ENCODE measurements at places on chromosomes 16 and 17. TPM values are rescaled to one million over a fixed set of nuclear protein-coding genes. Genes with fewer than 3 reads are reported as not detected.

DNA sequence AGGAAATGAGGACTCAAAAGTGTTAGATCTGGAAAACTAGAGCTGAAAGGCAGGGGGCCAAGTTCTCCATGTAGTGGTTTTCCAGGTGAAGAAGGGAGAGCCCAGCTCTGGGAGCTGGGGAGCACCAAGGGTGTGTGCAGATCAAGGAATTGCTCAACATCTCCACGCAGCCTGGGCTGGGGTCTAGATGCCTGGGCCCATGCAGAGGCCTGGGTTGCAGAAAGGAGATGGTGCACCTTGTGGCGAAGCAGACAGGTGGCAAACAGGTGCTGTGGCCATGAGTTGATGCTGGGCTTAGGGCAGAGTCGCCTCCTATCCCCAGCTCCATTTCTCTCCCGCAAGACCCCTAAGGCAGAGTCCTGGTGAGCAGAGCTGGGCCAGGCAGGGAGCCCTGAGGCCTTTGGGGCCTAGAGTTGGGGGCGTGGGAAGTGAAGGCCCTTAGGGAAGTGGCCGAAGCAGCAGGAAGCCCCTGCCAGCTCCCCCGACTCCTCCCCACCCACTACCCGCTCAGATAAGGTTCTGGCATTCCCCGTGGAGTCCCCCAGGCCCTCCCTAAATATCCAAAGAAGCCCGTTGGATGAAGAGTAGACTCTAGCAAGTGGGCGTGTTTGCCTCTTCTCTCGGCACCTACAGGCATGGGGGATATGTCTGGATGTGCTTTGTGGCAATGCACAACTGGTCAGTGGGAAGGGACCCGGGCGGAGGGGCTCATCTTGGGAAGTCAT is 777 bp downstream of the FOXN1 start:
- no peak for DNase-seq

DNA sequence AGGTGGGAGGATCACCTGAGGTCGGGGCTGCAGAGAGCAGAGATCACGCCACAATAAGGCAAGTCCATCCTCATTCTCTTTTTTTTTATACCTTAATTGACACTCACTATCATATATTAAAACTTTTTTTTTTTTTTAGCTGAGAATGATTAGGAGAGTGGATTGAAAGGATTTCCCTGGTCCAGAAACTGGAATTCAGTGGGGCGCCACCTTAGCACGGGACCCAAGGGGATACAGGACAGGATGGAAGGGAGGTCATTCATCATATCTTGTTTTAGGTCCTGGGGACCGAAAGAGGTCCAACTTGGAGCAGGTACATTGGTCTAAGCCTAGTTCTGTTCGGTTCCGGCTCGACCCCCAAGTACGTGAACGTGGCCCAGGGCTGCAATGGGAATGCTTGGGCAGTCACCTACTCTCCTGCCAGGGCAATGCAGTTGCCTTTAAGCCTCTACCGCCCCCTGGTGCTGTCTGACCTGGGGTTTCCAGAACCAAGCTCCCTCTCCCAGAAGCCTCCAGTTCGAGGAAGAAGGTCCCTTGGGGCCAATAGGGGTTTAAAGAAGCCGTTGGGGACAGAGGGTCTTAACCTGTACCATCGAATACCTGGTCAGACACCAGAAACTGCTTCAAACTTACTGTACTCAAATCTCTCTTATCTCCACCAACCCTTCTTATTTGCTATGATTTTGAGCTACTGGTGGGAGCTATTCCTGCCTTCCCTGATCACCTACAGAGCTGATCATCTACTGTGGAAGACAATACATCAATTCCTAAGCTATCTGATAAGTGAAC is 19.9 kb upstream of the GPATCH8 start:
- no peak for DNase-seq

- no peak for DNase-seq
Measured at GRCh38 chr17:38926293-38927070, 1.1 kb downstream of the LASP1NB start.

GRCh38 chr17:49005140-49005539 is 8.0 kb downstream of the IGF2BP1 start:
- no peak for DNase-seq

- DNase-seq = no peak
Measured at GRCh38 chr17:6868582-6868981, 37.1 kb upstream of the TEKT1 start.

GRCh38 chr17:74838274-74838673 is 21.4 kb downstream of the GRIN2C start:
- no peak for DNase-seq

Gene PIRT
- total RNA-seq = under 0.01 TPM

DNA sequence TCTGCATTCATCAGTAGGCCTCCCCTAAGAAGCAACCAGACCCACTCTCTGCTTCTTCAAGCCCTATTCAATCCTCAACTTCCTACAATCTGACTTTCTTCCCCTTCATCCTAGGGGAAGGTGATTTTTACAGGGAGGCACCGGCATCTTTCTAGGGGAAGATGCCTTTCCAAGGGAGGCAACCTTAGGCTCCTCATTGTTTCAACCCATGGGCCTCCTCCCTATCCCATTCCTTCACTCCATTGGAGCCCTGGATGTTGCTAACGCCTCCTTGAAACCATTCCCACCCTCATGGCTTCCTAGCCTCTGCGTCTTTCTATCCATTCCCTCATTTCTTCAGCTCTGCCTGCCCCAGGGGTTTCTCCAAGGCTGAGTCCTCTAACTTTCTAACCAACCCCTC is 2.7 kb upstream of the CUEDC1 start:
- DNase-seq = no peak

Gene PRR35
- not detected for total RNA-seq
